ENCODE measurements at places on chromosomes 12 and 14.

GRCh38 chr12:90074086-90074485, 365.4 kb upstream of the ATP2B1 start:
- DNase-seq, result no peak

DNA sequence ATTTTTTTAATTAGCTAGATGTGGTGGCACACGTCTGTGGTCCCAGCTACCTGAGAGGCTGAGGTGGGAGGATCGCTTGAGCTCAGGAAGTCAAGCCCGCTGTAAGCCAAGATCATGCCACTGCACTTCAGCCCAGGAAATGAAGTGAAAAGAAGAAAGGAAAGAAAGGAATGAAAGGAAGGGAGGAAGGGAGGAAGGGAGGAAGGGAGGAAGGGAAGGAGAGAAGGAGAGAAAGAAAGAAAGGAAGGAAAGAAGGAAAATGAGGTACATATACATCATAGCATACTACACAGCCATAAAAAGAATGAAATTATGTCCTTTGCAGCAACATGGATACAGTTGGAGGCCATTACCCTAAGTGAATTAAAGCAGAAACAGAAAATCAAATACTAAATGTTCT, 12.2 kb downstream of the DNAI7 start:
- DNase-seq, result no peak

GRCh38 chr12:112422531-112422930, 3.8 kb downstream of the PTPN11 start:
- no peak for DNase-seq

GRCh38 chr14:65241125-65241752, 138.9 kb upstream of the MAX start:
- DNase-seq, result no peak

DNA sequence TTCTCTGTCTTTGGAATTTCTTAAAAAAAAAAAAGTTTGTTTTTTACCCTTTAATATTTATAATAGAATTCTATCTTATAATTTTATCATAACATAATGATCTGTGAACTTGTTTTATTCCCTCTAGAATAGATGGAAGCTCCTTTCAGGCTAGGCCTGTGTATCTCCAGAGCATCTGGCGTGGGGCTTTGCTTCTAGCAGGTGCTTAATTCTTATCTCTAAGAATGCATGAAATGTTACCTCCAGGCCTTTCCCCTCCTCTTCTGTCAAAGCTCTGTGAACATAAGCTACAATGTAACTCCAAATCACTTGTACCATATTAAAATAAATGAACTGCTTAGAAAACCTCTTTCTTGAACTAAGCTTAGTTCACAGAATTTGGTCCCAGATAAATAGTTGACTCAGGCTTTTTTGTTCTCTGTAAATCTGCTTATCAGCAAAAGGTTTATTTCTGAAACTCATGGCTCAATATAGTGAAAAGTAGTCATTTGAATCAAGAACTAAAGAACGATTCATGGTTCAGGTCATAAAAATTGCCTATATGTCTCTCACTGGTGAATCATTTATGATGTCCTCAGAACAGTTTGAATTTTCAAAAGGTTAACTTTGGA, 407.1 kb downstream of the TRHDE start:
- no peak for DNase-seq

- DNase-seq, result no peak
Measured at GRCh38 chr14:88364710-88365413, 20.6 kb upstream of the SPATA7 start.

DNA sequence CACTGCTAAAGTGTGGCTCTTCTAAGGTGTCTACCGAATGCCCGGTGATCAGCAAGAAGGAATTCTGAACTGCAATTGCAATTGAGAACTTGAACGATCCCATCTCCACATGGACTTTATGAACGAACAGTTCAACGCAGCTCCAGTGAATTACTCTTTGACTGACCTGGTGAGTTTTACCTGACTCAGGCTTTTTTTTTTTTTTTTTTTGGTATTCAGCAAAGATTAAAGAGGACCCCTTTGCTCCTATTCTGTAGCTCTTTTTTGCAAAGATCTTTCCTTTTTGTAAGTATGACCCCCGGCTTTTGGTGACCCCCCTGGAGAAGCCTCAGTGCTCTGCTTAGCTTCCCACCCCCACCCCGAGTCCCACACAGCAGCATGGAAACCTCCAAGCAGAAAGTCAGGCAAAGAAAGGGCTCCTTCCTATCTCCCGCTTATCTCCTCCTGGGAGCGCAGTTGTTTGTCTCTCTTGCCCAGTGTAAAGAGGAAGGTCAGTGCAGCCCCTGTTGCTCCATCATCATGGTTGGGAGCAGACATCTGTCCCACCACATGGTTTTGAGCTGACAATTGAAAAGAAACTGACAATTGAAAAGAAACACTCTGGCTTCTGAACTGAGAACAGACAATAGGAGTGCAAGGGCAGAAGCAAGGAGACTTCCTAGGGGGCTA, 72.1 kb upstream of the DIO3 start:
- no peak for DNase-seq

DNA sequence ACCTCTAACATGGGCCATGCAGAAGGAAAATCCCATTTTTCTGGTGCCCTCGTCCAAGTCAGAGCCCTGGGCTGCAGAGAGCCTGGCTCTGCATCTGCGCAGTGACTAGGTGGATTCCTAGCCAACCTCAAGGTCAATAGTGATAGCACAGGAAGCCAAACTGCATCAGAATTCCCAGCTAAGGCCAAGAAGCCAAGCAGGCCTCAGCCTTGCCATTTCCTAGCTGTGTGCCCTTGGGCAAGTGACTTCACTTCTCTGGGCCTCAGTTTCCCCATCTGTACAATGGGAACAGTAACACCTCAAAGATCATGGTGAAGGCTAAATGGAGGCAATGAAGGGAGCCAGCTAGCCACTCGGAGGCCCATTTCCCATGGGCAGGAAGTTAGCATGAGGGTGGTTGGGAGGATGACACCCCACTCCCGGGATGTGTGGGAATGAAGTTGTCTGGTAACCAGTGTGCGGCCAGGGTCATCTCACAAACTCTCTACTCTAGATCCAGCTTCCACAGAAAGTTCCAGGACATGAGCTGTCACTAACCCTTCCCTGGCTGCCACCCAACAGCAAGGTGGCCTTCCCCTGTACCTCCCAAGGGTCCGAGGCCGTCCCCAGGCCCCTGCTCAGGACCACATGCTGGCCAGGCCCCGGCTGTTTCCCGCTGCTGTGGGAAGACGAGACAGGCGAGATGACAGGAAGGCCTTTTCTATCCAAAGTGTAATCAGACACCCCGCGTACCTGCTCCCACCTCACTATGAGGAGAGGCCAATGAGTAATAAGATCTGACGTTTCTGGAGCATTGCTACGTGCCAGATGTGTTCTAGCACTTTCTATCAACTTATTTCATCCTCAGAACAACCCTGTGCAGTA, 125.7 kb downstream of the SCARB1 start:
- no peak for DNase-seq

GRCh38 chr14:22375321-22375930, 213.6 kb downstream of the DAD1 start:
- no peak for DNase-seq

All from activated gamma-delta T cell (primary cell).